ENCODE measurements at places on chromosomes 3 and 15.

GRCh38 chr3:171564748-171565480 lies 104.7 kb upstream of the TNIK start:
- no peak for DNase-seq

GRCh38 chr3:156655819-156656550 lies 18.4 kb upstream of the TIPARP start:
- DNase-seq: no peak

DNA sequence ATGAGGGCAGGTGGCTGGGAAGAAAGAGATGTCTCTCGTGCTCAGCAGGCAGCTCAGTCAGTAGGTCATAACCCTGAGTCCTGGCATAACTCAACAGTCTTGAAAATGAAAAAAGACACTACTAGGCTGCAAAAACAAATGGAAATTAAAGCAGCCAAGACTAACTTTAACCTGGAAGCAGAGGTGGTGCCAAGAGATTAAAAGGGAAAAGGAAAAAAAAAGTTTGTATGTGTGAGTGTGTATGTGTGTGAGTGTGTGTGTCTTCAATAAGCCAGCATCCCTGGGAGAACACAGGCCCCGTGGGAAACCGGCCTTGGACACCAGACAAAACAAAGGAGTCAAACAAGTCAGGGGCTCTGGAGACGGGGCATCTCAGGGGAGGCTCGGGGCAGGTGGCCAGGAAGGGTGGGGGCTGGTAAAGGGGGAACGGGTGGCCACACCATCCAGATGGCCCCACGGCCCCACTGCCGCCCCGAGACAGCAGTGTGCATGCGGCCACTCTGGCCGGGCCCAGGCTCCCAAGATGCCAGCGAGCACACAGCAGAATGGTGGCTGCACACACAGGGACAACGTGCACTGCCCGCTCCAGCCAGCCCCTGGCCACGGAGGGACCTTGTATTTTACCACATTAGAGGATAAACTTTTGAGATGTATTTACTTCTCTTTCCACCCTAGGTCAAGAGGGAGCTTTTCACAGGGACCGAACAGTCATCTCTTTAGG lies 23.8 kb downstream of the CYFIP1 start:
- DNase-seq: no peak

- no peak for DNase-seq
Observed at GRCh38 chr15:99473981-99474906, 91.5 kb upstream of the MEF2A start.

DNA sequence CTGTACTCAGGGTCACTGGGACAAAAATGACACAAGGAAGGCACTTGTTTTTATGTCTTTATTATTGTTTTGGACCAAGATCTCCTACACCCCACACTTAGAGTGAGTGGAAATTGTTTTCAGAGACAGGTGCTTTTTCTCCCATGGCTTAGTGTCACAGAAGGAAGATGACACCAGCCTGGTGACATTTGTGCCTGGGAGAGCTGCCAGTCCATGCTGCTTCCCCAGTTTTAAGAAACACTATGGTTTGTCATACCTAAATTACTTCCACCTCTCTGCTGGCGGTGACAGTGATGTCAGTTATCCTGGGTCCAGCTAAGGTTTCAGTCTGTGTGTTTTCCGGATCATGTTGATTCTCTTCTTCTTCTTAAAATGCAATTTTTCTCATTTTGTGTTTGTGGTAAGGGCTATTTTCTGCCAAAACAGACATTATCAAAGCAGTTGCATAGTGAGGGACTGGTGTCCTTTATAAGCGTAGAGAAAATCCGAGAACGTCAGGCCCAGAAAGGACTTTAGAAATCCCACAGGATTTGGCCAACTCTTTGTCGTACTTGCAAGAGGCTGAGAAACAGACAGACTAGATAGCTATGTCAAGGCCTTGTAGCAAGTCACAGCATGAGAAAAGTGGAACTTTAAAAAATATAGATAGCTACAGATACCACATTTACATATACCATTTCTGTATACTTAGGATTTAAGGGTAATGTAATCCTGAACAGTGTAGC lies 149.5 kb downstream of the TP63 start:
- no peak for DNase-seq

DNA sequence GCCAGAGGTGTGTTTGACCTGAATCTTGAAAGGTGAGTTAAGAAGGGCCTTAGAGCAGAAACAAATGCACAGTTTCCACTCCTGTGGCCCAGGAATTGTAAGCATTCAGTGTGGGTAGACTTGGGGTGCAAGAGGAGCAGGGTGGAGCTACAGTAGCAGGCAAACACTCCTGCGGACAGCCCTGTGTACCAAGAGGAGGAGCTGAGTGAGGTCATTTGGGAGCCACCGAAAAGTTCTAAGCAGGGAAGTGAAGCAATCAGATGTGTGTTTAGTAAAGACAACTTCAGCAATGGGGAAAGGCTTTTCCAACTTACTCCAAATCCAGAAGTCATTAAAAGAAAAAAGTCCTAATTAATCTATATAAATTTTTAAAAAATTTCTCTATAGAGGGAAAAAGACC lies 99.3 kb downstream of the ARHGEF26 start:
- DNase-seq: no peak

GRCh38 chr15:25184356-25185155 lies 229.8 kb downstream of the SNRPN start:
- DNase-seq: no peak

DNA sequence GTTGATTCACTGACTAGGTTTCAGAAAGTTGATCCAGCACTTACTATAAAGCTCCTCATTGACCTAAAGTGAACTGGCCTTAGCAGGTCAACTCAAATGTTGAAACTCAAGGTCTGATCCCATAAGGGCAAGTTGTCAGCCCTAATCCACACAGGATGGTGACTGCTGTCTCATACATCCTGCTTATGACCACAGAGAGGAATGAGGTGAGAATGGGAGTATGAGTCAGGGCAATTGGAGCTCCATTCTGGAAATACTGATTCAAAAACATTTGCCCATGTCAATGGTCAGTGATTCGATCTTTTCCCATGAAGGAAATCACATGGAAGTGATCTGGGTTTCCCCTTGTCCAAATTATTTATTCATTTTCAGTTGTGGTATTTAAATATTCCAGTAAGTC lies 78.7 kb downstream of the ZNF385D start:
- DNase-seq: no peak

GRCh38 chr3:12962292-12962691 lies 110.9 kb downstream of the IQSEC1 start:
- no peak for DNase-seq

GRCh38 chr3:161454615-161455014 lies 42.0 kb upstream of the OTOL1 start:
- DNase-seq: no peak

GRCh38 chr15:86162172-86162591 lies 82.5 kb downstream of the AGBL1 start:
- DNase-seq: no peak

GRCh38 chr3:13415236-13415986 lies 4.7 kb downstream of the NUP210 start:
- DNase-seq: no peak

- DNase-seq: no peak
Observed at GRCh38 chr15:95953032-95953431, 377.5 kb upstream of the NR2F2 start.

- DNase-seq: no peak
Observed at GRCh38 chr3:197942956-197943556, 6.9 kb upstream of the RPL35A start.

DNA sequence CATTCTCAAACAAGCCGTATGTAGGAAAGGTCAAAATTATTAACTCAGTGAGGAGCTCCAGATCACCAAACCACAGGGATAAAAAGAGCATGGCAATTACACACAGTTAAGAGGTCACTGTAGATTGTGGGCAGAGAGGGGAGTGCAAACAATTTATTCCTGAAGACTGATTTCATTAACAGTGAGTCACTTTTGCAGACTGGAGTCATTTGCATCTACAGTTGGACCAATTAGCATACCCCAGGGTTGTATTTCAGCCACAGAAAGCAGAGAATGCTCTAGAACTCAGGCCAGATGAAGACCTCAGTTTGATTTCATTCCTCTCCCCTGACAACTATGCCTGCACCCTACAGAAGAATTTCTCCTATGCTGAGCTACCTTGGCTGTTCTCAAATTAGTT lies 40.1 kb downstream of the SETMAR start:
- DNase-seq: no peak

- DNase-seq: no peak
Observed at GRCh38 chr3:141506071-141506470, 19.2 kb downstream of the RASA2 start.

DNA sequence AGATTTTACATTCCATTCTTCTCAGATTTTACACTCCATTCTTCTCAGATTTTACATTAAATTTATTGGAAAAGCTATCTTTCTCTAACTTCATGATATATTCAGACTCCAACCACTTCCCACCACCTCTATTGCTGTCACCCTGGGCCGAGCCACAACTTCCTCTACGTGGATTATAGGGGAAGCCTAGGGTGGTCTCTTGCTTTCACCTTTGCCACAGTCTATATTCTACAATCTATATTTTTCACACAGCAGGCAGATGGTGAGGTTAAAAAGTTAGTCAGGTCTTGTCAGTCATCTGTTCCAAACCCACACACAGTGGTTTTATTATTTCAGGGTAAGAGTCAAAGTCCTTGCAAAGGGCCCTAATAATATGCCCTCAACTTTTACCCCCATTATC lies 370.8 kb upstream of the SUCLG2 start:
- DNase-seq: no peak

- no peak for DNase-seq
Observed at GRCh38 chr3:155492841-155493240, 199.4 kb upstream of the STRIT1 start.

- DNase-seq: no peak
Observed at GRCh38 chr15:101086394-101087171, 165.3 kb downstream of the CHSY1 start.

GRCh38 chr3:118859950-118860349 lies 174.7 kb downstream of the IGSF11 start:
- DNase-seq: no peak

DNA sequence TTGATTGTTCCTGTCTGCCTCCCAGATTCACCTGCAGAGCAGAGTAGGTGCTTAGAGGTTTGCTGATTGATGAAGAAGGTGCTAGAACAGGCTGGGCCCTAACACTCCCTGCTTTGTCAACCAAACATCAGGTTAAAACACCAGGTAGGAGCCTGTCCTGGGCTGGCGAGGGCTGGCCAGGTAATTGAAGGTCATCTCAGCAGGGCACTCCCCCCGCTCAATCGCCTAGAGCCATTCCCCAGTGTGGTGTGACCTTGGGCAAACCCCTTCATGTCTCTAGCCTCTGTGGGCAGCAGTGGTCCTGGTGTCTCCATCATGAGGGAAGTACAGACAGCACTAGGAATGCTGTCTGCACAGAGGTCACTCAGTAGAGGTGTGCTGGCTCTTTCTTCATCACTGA lies 88.3 kb downstream of the KLF15 start:
- no peak for DNase-seq

DNA sequence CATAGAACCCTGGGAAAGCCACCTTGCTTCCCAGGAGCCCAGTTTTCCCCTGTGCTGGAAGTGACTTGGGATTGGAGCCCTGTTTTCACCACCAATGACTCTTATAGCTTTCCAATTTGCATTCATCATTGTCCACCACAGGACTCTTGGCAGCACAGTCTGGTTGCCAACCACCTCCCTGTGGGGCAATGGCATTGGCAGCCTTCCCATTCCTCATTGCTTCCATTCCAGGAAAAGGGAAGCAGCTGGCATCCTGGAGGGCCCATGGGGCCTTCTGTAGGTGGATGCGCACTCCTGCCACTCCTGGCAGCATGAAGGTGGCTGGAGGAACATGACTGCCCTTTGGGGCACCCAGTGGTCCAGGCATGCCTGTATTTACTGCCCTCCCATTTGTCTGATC lies 57.7 kb downstream of the FEM1B start:
- no peak for DNase-seq

DNA sequence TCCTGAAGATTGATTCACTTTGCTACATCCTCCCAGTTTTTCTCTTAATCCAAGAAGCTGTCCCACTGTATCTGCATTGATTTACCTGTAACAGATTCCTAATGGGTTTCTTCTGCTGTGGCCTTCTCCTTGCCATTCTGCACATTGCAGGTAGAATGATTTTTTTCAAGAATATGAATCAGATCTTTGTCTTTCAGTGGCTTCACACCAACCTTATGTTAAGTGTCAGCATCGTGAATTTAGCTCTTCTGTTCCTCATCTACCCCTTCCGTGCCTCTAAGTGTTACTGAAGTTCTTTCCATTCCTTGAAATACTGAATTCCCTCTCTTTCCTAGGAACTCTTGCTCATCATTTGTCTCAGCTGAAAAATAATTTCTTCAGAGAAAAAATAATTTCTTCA lies 7.5 kb downstream of the SENP5 start:
- DNase-seq: no peak

GRCh38 chr3:40780291-40780924 lies 255.6 kb downstream of the ZNF621 start:
- DNase-seq: no peak

- DNase-seq: no peak
Observed at GRCh38 chr15:77620297-77620696, 12.4 kb downstream of the LINGO1 start.

GRCh38 chr3:9916734-9917680 lies at the start of gene IL17RC:
IL17RC (plus strand) TSS chr3:9917098; CDS start chr3:9917316, 218 bp downstream.
- DNase-seq: peak; percentile 54

All from stimulated activated CD4-positive, alpha-beta T cell treated with anti-CD3 and anti-CD28 coated beads, Interleukin-2, amount 100 ng/mL, for 24 hours (primary cell).